Effector CD4-positive, alpha-beta T cell (primary cell): ENCODE measurements at places on chromosomes 11 and 22.

DNA sequence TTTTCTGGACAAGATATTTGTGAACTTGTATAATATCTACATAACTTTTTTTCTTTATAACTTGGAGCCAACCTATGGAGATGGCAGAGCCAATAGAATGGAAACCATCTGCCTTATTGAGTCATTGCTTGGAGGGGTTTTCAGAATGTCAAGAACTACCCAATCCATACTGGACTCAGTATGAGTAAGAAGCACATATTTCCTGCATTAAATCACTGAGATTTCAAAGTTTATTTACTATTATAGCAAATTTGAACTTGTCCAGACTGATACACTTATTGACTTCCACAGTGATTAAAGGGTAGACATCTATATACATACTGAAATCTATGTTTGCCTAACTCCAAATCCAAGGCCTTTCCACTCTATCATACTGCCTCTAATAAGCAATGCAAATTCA lies 704.0 kb downstream of the KCNA4 start:
- DNase-seq = no peak

DNA sequence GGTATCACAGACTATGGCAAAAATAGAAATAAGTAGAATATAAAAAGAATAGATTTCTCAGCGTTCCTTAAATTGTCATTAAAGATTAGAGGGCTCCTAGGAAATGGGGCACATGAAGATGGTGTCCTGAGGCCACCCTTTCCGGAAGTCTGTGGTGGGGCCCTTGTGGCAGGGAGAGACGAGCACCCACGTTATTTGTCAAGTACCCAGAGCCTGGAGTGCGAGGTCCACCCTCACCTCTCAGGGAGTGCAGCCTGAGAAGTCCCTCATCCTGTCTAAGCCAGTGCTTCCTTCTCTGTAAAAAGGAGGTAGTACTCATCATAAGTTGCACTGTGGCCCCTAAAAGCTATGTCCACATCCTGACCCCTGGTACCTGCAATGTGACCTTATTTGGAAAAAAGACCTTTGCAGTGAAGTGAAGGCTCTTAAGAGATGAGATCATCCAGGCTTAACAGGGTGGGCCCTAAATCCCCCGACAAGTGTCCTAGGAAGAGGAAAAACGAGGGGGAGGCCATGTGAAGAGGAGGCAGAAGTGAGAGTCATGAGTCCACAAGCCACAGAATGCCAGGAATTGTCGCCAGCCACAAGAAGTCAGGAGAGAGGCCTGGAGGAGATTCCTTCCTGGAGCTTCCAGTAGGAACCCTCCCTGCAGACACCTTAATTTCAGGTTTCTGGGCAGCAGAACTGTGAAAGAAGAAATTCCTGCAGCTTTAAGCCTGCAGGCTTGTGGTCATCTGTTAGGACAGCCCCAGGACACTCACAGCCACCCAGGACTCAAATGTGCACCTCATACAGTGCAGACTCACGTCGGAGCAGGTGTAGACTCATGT lies 76.8 kb upstream of the CCND1 start:
- DNase-seq = no peak

GRCh38 chr11:113377681-113378412 lies 9.7 kb upstream of the ANKK1 start:
- no peak for DNase-seq

- no peak for DNase-seq
Observed at GRCh38 chr11:97430877-97431276, 1041.1 kb downstream of the JRKL start.

DNA sequence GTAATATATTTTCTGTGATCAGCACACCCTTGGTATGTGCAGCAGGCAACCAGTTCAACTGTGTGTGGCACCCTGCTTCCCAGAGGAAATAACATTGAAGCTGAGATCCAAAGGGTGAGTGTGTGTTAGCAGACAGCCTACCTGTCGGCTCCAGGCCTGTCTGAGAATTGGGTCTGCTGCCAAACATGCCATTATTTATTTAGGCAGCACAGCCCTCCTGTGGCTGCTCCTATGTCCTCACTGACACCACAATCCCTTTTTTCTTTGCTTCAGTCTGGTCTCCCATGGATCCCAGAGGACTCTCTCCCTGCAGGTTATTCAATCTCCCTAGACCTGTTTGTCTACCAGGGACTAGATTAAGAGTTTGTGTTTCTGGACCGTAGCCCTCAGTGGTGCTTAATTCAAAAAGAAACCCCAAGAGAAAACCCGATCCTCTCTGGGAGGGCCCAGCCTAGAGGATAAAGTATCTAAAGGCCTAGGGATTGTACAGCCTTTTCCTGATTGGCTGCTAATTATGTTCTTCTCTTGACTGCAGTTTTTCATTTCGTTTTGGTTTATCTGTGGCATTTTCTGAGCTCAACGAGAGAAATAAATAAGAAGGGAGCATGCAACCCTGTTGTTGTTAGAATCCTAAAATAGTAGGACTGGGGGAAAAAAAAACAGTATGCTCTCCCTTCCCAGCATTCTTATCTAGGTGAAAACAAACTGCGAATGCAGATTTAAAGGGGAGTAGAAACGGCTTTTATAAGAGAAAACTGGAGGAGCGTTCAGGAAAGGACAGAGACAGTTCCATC lies 24.1 kb downstream of the KCNE3 start:
- DNase-seq = no peak

DNA sequence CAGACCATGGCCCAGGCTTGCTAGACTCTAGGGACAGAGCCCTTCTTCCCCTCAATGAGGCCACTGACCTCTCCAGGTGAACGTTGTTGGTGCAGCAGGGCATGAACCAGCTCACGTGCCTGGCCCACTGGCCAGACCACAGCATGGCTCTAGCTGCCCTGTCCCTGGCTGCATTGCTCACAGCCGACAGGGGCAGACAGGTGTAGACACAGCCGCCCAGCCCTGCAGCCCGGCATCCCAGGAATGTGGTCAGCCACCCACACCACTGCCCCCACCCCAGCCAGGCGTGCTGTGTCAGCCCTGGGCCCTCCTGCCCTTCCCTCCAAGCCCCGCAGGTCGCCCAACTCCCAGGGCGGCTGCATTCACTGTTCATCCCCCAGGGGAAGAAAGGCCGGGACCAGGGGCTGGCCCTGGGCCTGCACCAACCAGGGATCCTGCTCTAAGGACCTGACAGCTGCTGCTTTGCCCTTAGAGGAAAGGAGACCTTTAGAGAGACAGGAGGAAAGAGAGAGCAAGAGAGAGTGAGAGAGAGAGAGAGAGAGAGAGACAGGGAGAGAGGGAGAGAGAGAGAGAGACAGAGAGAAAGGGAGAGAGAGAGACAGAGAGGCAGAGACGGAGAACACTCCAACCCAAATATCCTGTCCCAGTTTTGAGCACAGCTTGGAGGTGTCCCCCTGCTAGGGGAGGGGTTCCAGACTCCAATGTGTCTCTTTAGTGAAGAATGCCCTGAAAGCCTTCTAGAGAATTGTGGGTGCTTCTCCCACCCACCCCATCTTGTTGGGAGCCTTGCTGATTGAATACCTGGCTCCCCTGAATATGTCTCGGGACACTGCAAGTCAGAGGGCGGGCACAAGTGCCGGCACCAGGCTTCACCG lies 44.2 kb upstream of the LINC01488 start:
- no peak for DNase-seq

DNA sequence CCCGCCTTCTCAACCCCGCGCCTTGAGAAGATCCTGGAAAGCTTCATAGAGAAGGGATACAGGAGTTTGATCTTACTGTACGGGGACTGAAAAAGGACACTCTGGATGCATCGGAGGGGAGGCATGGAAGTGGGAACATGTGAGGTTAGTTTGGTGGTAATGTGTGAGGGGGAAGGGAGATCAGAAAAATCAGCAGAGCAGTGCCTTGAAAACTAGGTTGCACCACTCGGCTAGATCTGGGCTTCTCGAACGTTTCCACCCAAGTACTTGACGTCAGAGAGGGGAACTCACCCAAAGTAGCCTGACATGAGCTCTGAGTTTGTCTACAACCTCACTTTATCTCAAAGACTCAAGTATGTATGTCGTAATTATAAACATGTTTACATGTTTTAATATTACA lies 14.5 kb downstream of the USP35 start:
- peak; percentile 64 for DNase-seq

DNA sequence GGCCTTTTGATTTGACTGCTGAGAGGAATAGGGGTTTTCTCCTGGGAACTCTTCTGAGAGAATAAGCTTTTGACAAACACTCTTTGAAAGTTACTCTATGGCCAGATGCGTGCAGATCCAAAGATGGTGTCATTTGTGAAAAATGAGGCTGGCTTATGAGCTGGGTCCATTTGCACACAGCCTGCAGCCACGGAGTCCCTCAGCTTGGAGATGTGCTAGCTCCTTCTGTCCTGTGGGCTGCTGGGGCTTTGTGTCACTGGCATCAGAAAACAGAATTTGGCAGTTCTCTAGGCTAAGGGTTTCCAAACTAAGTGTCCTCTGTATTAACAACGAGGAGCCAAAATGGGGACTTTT lies 702.4 kb downstream of the NTM start:
- DNase-seq = no peak

DNA sequence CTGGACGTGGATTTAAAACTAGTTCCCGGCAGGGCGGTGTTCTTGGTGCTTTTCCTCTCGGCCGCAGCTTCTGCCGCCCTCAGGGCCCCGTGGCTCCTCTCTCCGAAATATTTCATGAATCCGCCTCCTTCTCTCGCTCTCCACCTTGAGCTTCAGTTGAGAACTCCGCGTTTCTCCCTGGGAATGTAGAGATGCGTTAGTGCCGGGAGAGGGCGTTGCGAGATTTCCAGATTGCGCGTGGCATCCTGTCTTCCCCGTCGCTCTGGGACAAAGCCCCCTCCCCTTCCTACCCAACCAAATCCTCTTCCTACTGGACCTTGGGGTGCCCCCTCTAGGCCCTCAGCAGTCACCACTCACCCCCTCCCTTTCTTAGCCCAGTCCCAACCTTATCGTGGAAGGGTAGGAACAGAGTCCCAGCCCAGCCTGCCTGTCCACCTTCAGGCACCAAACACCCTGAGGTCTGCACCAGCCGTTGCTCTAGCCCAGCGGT lies 15.5 kb upstream of the RAC2 start:
- no peak for DNase-seq

GRCh38 chr11:46808799-46809431 lies 37.2 kb downstream of the CKAP5 start:
- no peak for DNase-seq

DNA sequence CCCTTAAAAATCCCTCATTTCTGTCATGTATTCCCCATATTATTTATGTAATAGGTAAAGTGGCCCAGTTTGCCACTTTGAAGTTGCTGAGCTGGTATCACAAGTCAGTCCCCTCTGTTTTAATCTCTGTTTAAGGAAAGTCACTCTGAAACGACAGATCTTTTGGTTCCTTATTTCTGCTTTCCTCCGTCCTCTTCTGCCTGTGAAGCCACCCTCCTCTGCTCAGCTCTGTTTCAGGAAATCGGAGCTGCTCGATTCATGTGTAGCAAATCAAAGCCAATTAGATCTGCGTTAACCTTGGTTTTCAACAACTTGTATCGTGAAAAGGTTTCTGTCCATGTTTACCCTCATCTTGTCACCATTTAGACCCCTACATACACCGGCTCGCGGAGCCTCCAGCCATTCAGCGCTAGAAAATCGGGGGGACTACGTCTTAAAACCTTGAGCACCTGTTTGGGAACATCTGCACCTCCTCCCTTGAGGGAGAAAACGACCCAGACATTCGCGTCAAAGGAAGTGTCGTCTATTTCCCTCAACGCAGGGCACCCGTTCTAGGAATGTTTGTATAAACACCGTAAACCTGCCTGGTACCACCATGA lies 576 bp upstream of the SC5D start:
- no peak for DNase-seq
